Stimulated activated CD4-positive, alpha-beta T cell treated with anti-CD3 and anti-CD28 coated beads, Interleukin-1b, Interleukin-23, amount 100 ng/mL, for 1 hour (primary cell): ENCODE measurements at places on chromosomes 6 and 20.

- no peak for DNase-seq
These were observed 112.1 kb upstream of the IYD start for GRCh38 chr6:150256618-150257272.

DNA sequence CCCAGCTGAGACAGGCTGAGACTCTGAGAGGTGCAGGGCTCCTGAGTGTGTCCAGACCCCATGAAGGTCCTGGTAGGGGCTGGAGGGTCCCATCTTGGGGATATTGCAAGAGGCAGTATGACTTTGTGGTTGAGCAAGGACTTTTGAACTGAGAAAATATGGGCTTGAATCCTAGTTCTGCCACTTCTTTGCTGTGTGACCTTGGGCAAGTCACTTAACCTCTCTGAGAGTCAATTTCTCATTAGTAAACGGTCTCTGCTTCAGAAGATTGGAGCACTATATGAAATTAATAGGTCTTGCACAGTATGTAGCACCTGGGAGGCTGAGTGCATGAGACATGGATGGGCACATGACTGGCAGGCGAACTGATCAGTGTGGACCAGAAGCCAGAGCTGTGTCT, 42.7 kb downstream of the TFEB start:
- DNase-seq, result no peak

GRCh38 chr6:141443032-141443431, 689.7 kb upstream of the GJE1 start:
- no peak for DNase-seq

- no peak for DNase-seq
These were observed 155.2 kb downstream of the TTLL2 start for GRCh38 chr6:167479901-167480648.

GRCh38 chr6:48024956-48025355, 86.0 kb downstream of the PTCHD4 start:
- no peak for DNase-seq

DNA sequence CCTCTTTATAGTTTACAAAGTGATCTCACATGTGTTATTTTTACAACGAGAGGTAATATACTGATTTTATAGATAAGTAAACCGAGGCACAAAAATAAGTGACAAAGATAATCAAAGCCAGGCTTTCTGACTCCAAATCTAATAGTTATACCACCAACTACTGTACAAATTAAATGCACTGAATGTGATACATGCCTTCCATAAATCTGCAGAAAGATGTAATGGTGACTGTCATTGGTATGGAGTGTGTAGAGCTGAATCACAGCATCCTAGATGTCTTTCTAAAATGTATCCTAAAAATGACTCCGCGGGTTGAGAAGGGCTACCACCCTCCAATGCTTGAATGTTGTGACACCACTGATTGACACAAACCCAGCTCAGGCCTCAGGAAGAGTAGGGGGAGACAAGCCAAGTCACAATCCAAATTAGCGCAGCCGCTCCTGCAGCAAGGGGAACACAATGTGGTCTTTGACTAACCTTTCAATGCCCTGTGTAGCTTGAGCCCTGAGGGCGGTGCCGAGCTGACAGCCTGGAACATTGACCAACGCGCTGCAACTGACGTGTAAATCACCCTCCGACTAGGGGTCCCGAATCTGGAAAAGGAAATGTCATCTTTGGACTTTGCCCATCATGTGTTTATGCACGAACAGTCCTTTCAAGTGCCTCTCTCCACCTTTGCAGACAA, 136.8 kb downstream of the OLIG3 start:
- no peak for DNase-seq

DNA sequence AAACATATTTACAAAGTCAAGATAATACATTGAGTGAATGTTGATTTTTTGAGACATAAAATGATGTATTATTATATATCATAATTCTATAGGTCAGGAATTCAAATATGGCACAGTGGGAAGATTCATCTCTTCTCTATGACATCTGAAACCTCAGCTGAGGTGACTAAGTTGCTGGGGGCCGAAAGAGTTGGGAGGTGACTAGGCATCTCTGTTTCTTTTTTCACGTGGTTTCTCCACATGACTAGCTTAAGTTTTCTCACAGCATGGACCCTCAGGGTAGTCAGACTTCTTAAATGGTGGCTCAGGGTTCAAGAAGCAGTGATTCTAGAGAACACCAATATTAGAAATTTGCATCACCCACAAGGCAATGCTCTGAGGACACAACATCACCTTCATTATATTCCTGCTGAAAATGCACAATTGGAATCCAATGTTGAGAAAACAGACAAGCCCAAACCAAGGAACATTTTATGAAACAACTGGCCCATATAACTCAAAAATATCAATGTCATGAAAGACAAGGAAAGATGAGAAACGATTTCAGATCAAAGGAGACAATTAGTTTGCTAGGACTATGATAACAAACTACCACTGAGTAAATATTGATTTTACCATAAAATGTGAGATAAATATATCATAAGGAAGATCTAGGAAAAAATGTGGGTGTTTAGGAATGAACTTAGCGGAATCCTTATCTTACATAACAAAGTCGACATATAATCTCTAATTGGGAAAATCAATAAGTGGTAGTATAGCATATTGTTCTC, 273.3 kb upstream of the IRAK1BP1 start:
- no peak for DNase-seq

DNA sequence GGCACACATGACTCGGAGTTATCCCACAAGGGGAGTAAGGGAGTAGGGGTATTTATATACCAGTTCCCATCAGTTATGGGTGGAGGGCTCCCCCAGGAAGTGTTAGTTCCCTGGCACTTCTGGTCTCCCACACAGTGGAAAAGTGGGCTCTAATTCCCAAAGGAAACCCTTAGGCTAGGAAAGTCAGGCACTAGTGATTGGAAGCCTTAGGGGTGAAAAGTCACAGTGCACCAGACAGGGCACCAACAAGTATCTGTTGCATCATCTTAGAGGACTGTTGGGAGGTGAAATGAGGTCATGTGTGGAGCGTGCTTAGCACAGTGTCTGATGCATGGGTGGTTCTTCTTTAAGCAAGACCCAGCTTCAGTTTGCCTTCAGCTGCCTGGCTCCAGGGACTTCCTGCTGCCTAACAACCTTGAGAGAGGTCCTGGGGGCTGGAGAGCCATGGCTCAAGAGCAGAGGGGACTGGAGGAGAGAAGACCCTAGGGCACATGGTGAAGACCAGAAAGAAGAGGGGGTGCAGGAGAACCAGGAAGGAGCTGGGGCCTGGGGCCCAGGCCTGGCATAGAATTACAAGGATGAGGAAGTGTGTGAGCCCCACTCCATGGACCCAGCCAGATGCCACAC, 7.5 kb upstream of the FOXP4 start:
- DNase-seq, result no peak

DNA sequence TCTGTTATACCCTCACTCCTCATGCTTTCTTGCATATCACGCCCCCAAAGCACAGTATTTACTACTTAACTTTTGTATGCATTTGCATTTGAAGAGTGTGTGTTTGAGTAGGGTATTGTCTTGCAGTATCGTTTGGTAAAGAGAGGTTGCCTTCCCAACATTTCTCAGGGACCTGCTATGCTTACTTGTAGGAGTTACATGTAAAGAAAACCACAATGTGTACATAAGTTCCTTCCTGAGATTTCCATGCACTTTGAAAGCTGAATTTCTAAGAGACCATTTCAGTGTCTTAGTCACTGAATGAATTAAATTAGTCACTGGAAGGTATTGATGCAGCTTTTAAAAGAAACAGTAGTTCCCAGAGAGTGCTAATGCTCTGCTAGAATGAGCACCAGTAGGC, 159.3 kb upstream of the LAMA2 start:
- no peak for DNase-seq

DNA sequence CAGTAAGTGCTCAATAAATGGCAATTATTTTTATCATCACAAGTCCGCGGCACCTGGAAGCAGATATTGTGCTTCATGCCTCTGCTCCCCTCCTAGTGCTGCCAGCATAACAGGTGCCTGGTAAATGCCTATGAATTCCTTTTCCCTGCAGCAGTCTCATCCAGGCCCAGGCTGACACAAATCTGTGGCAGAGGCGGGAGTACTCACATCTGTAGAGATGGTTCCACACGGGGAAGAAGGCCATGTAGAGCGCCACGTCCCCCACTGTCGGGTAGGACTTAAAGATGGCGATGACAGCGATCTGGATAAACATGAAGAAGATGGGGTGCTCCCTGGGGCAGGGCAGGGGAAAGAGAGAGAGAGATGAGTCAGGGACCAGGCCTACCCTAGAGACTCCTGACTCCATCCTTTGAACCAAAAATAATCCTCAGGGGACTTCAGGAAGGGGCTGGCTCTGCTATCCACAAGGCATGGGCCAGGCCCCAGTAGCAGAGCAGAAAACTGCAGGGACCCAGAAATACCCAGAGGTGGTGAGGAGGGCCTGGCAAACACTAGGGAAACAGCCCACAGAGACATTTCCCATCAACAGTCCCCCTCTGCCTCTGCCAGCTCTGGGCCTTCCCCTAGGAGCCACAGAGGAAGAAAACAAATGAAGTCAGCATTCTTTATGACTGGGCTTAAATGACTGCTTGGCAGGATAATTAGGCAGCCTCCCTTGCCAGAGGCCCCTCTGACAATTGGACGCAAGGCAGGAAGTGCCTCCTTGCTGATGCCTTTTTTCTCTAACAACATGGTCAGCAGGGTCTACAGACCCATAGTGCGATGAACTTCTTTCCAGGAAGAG, 23.0 kb downstream of the MAP1LC3A start:
- DNase-seq, result no peak

- no peak for DNase-seq
These were observed 23.6 kb upstream of the ECHDC1 start for GRCh38 chr6:127367023-127367375.

DNA sequence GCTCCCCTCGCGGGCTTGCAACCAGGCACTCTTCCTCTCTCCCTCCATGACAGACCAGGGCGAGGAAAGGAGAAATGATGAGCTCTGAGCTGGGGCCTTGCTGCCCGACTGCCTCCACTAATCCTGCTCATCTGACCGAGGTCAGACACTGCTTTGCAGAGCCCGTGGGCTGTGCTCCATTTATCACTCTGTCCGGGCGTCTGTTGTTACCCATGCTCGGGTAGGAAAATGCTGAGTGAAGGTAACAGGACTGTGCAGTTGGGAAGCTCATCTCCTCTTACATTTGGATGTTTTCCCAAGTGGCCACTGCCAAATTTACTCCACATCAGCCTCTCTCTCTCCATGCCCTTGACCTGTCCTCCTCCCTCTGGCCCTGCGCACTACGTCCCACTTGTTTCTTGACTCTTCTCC, 14.6 kb downstream of the RPS6KA2 start:
- DNase-seq, result no peak

DNA sequence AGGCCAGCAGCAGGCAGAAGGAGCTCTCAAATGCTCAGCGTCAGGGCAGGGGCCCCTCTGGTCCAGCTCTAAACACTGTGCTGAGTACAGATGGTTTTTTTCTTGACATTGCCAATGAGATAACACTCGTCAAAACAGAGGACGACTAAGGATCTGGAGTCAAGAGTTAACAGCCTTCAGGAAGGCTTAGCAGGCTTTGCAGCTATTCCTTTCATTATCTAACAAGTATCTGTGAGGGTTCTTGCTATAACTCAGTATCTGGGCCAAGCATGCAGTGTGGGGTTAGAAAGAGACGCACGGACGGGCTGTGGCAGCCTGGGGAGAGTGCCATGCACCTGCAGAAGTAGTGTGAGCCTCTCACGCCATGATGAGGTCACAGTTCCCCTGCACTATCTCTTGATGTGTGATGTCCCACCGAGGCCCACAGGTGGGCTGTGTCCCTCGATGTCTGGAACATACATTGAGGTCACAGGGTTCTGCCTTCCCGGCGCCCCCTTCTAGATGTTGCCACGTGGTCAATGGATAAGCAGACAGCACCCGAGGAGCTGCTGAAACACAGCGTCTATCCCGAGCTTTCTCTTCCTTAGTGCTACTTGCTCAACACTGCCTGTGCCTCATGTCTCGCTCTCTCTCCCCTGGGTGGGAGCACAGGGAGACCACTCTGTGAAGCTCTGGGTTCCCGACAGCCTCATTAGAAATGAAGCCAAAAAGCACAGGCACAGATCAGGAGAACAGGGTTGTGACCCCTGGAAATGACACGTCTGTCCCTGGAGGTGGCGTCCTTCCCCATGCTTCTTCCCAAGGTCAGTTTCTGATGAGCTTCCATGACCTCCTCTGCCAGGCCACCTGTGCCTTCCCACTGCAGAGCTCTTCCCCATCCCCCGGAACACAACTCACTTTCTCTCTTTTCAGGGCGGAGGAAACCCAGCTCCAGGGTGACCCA, 85.5 kb upstream of the RPS6KA2 start:
- no peak for DNase-seq

DNA sequence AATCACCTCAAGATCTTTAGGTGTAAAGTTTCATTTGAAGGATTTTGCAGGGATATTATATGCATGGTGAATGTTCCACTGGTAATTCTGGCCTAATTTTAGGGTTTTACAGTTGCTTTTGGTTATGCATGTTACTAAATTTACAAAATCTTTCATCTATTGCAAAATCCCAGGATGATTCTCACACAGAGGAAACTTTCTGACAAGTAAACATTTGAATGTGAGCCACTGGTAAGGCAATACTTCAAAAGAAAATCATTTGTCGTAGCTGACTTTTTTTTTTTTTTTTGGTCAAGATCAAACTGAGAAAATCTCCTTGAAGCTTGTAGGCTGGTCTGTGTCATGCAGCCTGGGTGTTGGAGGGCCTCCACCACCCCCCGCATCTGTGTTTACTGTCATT, 141.9 kb upstream of the EXOC2 start:
- no peak for DNase-seq

- no peak for DNase-seq
These were observed 25.9 kb upstream of the EPB41L1 start for GRCh38 chr20:36128463-36129159.

DNA sequence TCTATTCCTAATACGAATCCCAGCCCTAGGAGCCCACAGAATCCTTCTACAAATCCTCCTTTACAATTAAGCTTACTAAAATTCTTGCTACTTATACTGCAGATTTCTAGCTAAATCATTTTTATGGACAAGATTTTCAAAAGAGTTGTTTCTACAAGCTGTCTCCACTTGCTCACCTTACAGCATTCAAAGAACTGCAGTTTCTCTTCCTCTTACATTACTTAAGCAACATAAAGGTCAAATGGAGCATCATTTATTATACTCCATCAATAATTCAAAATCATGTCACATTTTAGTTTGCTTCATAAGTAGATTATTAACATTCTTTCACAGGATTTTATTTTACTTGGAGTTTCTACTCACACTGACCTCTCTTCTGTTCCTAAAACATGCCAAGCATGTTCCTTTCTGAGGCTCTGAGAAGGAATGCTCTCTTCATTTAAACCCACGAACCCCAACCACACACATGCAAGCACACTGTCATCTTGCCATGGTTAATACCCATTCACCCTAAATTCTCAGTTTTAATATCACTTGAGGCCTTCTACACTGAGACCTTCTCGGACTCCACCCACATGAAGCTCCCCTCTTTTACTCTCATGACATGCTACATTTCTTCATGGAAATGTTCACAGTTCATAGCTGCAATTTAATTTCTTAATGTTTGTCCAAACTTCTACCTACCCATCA, 388.2 kb downstream of the TBC1D32 start:
- DNase-seq, result no peak

DNA sequence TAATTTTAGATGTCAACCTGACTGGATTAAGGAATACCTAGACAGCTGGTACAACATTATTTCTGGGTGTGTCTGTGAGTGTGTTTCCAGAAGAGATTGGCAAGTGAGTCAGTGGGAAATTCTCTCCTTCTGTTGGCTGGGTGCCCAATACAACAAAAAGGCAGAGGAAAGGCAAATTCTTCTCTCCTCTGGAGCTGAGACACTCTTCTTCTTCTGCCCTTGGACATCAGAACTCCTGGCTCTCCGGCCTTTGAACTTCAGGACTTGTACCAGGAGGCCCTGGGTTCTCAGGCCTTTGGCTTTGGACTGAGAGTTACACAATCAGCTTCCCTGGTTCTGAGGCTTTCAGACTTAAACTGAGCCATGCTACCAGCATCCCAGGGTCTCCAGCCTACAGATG, 7.8 kb upstream of the BTN3A1 start:
- DNase-seq, result no peak
